ENCODE measurements at places on chromosomes 2 and 18. TPM values are rescaled to one million over a fixed set of nuclear protein-coding genes. Genes with fewer than 3 reads are reported as not detected.

DNA sequence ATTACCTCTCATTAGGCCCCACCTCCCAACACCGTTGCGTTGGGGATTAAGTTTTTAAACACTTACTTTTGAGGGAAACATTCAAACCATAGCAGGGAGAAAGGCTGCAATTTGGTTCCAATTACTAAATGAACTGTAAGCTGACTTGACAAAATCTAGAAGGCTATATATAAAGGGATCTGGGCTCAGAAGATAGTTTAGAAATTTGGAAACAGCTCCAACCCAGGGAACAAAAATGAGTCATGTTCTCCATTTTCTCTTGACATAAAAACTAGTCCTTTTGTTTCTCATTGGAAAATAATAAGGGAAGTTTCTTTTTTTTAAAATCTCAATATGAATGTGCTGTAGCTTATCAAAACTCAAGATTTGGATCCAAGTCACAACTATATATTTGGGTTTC is 17.5 kb downstream of the MOGAT1 start:
- no peak for DNase-seq

Gene EDAR
- not detected for total RNA-seq

Gene ERMN
- total RNA-seq = 0.20 TPM

- no peak for DNase-seq
Measured at GRCh38 chr2:142153601-142154000, 22.8 kb upstream of the LRP1B start.

DNA sequence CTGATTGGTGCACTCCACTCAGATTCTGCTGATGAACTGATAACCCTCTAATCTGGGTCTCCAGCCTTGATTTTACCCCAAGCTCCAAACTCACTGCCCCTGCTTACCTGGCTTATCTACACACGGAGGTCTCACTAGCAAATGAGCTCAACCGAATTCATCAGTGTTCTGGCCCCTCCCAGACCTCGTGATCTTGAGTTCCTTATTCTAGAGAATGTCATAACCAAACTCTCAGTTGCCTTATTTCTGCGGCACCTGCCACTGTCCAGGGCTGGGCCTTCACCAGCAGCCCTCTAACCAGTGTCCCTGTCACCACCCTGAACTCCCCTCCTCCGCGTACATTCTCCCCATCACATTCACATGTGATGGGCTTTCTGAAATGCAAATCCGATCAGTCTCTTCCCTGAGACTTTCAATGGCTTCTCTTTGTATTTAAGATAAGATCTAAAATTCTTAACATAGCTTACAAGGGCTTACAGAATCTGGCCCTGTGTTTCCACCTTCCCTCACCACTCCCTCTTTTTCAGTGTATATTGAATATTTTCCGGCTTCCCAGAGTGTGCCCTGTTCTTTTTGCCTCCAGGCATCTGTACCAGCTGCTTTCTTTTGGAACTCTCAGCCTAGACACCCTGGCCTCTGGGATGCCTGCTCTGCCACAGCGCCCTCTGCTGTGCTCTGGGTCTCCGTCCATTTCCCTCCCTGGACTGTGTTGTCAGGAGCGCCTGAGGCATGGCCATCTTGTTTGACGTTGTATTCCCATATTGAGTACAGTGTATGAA is 31.1 kb downstream of the NAB1 start:
- peak; percentile 37 for DNase-seq

Gene ERICH2
- total RNA-seq = not detected

Gene ADD2
- total RNA-seq = 3.0 TPM

DNA sequence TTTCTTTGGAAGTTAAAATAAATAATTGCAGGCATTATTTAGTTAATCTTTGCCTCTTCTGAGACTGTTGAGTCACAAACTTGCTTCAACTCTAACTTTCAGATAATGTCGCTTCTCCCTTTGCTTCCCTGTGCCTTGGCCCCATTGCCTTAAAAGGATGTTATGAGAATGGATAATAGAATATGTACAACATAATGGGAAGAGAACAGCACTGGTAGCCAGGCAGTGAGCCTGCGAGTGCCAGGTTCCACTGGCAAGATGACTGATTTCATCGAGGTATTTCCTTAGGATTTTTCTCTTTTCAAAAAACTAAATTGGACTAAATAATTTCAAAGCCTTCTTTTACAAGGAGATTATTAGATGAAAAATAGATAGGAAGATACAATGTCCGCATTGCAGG is 420.9 kb downstream of the TGIF1 start:
- no peak for DNase-seq

Gene CCDC141
- 58.1 TPM for total RNA-seq

GRCh38 chr2:164808776-164809175 is 32.8 kb downstream of the COBLL1 start:
- DNase-seq = no peak

Gene PLEK
- total RNA-seq = 1.5 TPM

- no peak for DNase-seq
Measured at GRCh38 chr2:201532686-201533304, 81.3 kb downstream of the STRADB start.

DNA sequence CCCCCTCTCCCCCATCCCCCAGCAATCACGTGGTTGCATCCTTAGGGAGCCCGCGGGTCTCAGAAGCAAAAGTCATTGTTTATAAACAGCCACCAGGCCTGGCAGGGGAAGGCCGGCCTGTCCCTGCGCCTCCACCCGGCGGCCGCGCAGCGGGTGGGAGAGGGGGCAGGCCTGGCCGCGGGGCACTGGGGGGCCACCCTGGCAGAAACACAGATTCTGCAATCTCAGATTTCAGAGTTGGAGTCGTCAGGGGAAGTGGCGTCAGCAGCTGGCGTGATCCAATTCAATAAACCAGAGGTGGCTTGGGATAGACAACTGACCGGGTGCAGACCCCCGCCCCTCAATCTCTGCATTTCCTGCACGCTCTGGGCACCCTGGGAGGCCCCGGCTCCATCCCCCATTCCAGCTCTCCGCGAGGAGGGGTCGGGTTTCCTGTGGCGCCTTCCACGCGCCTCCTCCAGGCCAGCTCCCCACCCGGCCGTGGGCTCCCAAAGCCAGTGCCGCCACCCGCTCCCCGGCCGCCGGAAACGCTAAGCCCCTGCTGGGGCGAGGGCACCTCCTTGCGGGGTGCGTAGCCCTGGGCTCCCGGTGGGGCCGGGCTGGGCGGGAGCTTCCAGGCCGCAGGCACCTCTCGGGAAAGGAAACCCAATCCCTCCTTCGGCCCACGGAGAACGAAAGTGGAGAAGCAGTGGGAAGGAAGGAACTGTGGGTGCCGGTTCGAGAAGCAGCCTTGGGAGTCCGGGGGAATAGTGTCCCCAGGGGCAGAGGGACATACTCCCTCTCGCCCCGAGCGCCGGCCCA is 1.1 kb downstream of the BIN1 start:
- DNase-seq = no peak
